ENCODE measurements at places on chromosomes 16 and 17.

GRCh38 chr17:43025290-43025657 is 243 bp downstream of the RND2 start:
- no peak for DNase-seq

- DNase-seq = no peak
These were observed 26.7 kb downstream of the WNT9B start for GRCh38 chr17:46878055-46878454.

DNA sequence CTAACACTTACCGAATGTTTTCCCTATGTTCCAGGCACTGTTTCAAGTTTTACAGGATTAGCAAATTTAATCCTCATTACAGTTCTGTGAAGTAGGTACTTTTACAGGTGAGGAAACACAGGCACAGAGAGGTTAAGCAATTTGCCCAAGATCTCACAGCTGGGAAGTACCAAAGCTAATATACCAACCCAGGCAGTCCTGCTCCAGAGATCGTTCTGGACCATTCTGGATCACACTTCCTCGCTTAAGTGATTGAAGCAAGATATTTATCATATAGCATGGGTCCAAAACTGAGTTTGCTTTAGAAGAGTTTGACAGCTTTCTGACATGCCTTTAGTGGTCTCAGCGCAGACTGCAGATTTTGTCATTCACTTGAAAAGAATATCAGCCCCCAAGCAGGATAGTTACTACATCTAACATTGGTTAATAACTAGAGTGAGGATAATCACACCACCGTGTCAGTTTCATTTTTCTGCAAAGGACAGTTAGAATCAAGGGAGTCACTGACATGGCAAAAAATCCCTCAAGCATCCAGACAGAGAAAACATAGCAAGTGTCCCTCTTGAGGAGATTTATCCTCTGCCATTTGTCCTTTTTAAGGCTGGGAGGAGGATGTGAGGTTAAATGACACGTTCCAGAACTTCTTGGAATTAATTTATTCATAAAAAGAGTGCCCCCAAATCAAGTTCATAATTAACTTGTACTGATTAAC is 5.1 kb downstream of the HS3ST3B1 start:
- no peak for DNase-seq

- no peak for DNase-seq
These were observed 581.7 kb downstream of the MAF start for GRCh38 chr16:79018650-79019429.

DNA sequence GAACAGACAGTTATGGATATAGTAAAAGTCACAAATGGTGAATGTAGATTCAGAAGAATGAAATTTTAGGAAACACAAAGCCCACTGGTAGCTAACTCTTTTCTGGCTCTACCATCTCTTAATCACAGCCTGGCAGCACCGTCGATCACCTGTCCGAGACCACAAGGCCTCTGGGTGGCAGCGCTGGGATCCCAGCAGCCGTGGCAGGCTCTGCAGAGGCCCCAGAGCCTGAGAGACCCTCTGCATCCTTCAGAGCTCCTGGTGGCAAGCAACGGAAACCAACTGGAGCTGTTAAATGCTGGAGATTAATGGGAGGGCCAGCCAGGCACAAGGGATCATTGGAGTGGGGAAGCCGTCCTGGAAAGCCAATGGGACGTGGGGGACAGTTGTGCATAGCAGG is 26.3 kb downstream of the LAT start:
- no peak for DNase-seq
